ENCODE measurements at places on chromosomes 2 and 18.

GRCh38 chr2:24328010-24328409 is 32.3 kb downstream of the ITSN2 start:
- no peak for DNase-seq

GRCh38 chr2:43559391-43560230 is 36.2 kb downstream of the THADA start:
- DNase-seq = no peak

GRCh38 chr2:196592331-196592910 is 47.1 kb upstream of the CCDC150 start:
- DNase-seq = no peak

DNA sequence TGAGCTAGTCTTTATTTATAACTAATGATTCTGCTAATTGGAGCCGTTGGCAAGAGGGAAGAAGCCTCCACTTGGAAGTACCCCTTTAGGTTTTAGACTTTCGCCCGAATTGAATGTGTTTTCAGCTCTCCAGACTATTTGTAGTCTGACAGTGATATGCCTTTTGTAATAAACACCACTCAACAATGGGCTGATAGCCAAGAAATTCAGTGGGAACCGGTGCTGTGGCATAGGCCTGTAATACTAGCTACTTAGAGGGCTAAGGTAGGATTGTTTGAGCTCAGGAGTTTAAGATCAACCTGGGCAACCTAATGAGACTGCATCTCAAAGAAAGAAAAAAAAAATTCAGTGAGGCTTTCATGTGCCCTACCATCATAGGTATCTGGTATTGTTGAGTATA is 13.6 kb upstream of the ZSCAN30 start:
- no peak for DNase-seq

- DNase-seq = no peak
These were observed 158.1 kb downstream of the DNAH7 start for GRCh38 chr2:195910570-195910969.

- no peak for DNase-seq
These were observed 6.8 kb upstream of the CD207 start for GRCh38 chr2:70842401-70842800.

GRCh38 chr2:84925336-84925723 is 19.9 kb downstream of the TMSB10 start:
- no peak for DNase-seq

- DNase-seq = no peak
These were observed 45.4 kb upstream of the FAHD2A start for GRCh38 chr2:95356821-95357700.

GRCh38 chr2:222058819-222059445 is 239.9 kb downstream of the PAX3 start:
- no peak for DNase-seq

- no peak for DNase-seq
These were observed 215.8 kb downstream of the ZFP36L2 start for GRCh38 chr2:43010438-43011157.

GRCh38 chr2:219676586-219676985 is 49.2 kb downstream of the SLC4A3 start:
- DNase-seq = no peak

GRCh38 chr2:240502059-240502429 is 55.7 kb downstream of the ANKMY1 start:
- no peak for DNase-seq

DNA sequence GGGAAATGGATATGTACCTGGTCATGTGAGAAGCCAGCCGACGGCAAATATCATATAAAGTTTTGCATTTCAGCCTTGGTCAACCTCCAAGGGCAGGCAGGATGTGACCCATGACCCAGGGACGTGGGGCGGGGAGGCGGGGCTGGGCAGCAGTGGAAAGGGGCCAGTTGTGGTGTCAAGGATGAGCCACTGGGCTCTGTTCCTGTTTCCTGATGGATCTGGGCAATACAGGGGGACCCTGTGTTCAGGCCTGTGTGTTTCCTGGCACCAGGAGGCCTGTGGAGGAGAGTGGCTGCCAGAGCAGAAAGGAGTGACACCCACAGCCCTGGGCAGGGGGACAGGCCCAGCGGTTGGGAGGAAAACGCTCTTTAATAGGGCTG is 106.9 kb downstream of the GATA6 start:
- DNase-seq = no peak

- no peak for DNase-seq
These were observed 2.6 kb downstream of the HOXD9 start for GRCh38 chr2:176124947-176125771.

DNA sequence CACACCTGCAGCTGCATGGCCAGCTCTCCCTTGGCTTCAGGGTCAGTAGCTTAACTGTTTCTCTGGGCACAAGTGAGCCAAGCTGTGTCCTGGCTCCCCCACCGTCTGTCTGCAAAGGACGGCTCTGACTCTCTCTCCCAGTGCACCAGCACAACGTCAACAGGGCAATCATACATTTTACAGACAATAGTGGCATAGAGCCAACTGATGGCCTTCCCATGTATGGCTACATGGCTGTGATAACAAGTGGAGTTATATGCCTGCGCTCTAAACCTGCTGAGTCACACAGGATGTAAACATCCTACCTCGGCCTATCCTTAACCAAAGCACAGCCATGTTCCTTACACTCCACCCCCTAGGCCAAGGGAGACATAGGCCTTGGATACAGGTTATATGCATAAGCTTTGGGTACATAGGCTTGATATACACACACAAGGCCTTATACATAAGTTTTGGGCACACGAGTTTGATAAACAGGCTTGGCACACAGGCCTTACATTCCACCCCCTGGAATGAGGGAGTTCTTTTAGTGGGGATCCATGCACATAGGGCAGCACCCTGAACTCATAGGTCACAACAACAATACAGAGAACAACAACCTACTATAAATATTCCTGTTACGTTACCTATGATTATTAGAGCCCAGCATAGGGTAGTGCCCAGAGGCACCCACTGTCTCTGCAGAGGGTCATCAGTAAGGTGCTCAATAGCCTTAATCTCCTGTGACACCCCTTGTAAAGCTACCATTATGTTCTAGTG is 17.7 kb downstream of the PHOSPHO2 start:
- no peak for DNase-seq

DNA sequence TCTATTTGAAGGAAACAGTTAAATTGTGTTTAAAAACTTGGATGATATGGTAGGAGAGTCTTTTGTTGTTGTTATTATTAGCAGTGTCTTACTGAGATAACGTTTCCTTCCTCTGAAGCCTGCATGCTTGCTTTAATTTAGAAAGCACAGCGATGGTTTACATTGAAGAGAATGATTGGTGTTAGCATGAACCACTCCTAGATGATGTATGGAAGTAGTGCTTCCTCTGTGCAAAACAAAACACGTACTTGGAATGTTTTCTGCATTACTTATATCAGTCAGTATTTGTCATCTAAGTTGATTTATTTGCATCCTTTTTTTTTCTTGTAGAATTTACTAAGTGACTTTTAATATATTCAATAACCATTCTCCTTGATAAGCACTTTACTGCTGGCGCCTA is 89.0 kb downstream of the UGGT1 start:
- no peak for DNase-seq

GRCh38 chr2:26483957-26484565 is 6.1 kb upstream of the OTOF start:
- DNase-seq = no peak

DNA sequence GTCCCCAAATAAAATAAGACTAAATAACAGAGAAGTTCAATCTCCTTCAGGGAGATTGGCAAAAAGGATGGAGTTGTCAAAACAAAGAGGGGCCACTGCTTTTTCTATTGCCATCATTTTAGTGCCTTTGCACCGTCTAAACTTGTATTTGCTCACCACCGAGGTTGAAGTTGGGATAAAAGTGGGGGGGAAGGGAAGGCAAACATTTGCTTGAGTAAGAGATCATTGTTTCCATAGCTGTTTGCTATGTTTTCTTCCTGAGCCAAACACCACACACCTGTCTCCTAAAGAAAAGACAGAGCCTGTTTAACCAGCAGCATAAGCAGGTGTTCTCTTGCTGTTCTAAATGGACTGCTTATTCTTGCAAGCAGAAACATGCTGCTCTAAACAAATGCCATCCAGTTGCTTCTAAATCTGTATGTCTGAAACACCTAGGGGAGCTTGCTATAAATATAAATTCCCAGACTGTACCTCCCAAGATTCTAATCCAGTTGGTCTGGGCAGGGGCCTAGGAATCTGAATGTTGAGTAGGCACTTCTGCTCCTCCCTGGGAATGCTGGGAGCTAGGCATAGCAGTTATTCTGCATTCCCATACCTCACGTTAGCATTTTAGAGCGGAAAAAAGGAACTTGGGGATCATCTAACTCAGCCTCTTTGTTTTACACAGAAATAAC is 179.4 kb upstream of the ARL4C start:
- no peak for DNase-seq

- no peak for DNase-seq
These were observed 27.8 kb upstream of the KCNF1 start for GRCh38 chr2:10883801-10884478.

- DNase-seq = no peak
These were observed 36.0 kb downstream of the PHLPP1 start for GRCh38 chr18:62751341-62751821.

DNA sequence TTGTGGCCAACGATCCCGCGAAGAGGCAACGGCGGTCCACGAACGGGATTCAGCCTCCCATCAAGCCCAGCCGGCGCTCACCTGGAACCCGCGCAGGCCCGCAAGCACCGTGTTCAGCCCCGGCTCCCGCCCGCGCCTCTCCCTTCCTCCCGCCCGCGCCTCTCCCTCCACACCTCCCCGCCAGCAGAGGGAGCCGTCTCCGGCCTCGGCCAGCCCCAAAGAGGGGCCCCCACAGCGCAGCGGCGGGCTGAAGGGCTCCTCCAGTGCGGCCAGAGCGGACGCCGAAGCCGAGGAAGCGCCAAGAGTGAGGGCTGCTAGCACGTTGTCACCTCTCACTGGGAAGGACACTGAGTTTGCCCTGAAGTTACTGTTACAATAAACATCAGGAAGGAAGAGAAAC is 55.3 kb upstream of the LAPTM4A start:
- no peak for DNase-seq

DNA sequence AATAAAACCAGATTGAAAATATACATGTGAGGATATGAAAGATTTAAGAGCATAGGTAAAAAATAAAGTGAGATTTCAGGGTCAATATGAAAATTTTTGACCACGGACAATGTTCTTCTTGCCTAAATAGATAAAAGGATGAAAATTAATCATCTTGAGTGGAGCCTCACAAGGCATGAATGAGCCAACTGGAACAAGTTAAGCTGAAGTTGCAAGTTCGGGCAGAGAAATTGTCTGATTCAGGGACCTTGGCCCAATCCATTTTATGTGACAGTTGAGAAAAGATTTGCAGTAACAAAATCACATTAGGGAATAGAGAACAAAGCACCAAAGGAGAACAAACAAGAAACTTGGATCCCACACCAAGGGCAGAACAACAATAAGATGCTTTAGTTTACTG is 305.3 kb downstream of the TMX3 start:
- no peak for DNase-seq

- no peak for DNase-seq
These were observed 1113.4 kb upstream of the FANCL start for GRCh38 chr2:59354498-59354897.

- no peak for DNase-seq
These were observed 19.5 kb upstream of the CFAP36 start for GRCh38 chr2:55500025-55500424.

DNA sequence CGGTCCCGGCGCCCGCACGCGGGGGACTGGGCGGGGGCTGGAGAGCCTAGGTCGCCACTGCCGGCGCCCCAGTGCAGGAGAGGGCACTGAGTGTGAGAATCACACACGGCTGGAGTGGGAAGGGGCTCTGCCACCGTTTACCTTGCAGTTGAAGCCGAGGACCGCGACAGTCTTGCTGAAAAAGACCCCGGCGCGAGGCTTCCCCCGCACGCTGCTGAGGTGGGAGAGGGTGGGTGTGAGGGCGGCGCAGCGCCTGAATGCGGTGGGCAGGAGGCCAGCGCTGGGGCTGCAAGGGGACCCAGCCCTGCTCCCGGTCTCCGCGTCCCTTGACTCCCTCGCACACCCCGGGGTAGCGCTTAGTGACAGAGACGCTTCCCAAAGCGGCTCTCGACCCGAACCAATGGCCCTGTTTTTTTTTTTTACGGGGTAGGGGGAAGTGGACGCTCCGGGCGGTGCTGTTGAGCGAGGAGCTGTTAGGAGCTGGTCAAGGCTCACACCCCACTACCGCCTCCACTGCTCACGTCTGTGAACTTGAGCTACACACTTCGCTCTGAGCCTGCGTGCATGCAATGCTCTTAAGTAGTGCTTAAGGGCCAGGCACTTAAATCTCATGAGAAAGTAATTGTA is 794 bp downstream of the NOTO start:
- DNase-seq = no peak

DNA sequence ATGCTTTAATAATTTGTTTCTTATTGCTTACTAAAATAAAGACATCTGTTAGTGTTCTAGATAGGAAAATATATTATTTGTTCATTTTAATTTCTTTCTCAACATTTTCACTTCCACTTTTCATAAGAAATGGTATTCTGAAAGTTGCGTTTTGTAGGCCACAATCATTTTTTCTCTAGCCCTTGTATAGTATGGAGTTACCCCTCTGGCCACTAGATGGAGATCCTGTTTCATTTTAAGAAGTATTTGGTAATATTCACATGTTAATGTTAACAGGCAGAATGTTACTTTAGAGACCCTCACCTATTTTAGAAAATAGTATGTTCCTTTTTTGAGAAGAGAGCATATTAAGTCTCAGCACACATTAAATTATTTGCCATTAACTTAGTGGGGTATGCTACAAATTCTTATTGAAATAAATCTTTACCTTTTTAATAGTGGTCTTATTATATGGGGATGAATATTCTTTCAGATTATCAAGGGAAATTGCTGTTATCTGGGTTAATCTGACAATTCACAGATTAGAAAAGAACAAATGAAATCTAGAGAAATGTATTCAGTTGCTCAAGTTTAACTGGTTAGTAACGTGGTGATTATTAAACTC is 73.9 kb upstream of the TTC27 start:
- DNase-seq = no peak

DNA sequence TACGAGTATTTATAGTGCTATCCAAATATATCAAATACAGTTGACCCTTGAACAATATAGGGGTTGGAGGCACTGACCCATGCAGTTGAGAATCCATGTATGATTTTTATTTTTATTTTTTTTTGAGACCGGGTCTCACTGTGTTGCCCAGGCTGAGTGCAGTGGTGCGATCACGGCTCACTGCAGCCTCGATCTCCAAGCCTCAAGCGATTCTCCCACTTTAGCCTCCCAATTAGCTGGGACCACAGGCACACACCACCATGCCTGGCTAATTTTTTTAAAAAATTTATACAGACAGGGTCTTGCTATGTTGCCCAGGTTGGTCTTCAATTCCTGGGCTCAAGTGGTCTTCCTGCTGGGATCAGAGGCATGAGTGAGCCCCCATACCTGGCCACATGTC is 70.6 kb downstream of the GORASP2 start:
- no peak for DNase-seq

DNA sequence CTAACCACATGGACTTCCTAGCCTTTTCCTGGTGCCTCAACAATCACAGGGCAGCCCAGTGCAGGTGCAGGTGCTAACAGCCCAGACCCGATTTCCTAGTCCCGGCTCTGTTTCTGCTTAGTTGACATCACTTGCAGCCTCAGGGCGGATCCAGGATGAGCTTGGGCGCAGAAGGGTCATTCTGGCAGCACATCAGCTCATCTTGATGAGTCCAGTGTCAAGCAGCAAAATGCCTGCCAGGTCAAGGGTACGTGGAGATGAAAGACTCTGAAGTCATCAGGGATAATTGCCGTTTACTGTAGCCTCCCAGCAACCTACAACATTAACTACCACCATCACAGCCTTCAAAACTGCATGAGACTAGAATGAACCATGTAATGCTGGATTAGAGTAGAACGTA is 39.4 kb upstream of the EFHD1 start:
- DNase-seq = no peak

Measured in effector memory CD4-positive, alpha-beta T cell (primary cell).